ENCODE measurements at places on chromosomes 13 and 19. TPM values are rescaled to one million over a fixed set of nuclear protein-coding genes. Genes with fewer than 3 reads are reported as not detected.

Gene DNAAF3
- 5.1 TPM for polyA plus RNA-seq

Gene CALR3
- not detected for polyA plus RNA-seq

Gene ZNF773
- 3.4 TPM for polyA plus RNA-seq

Gene TEX29
- polyA plus RNA-seq: not detected

Gene ZNF814
- polyA plus RNA-seq: 26.7 TPM

Gene ZNF221
- polyA plus RNA-seq: 0.54 TPM

Gene RASIP1
- polyA plus RNA-seq: 13.6 TPM

Gene OLFM4
- polyA plus RNA-seq: 14.6 TPM

Gene ARHGAP45
- 11.8 TPM for polyA plus RNA-seq

Gene MBOAT7
- polyA plus RNA-seq: 41.6 TPM

Gene FUT2
- 0.28 TPM for polyA plus RNA-seq

Gene CNMD
- polyA plus RNA-seq: not detected

Gene ZNF850
- polyA plus RNA-seq: 0.09 TPM

Gene ZNF428
- 95.4 TPM for polyA plus RNA-seq

Gene IGLON5
- polyA plus RNA-seq: 0.15 TPM

Gene ZSWIM9
- 5.5 TPM for polyA plus RNA-seq

Gene TPTE2
- not detected for polyA plus RNA-seq

Gene COPE
- polyA plus RNA-seq: 263 TPM

Gene DMKN
- polyA plus RNA-seq: 137 TPM

Gene KLK4
- polyA plus RNA-seq: 1.2 TPM

Gene CEACAM7
- not detected for polyA plus RNA-seq

Gene LGALS14
- polyA plus RNA-seq: not detected

Gene SIGLEC14
- polyA plus RNA-seq: 0.26 TPM

Gene SHD
- not detected for polyA plus RNA-seq

Gene CD177
- 0.17 TPM for polyA plus RNA-seq

Gene ZNF681
- 0.30 TPM for polyA plus RNA-seq

Gene MAG
- 0.41 TPM for polyA plus RNA-seq

Gene TSHZ3
- 1.7 TPM for polyA plus RNA-seq

Gene SMIM24
- polyA plus RNA-seq: 1,108 TPM

Gene ZNF835
- polyA plus RNA-seq: 1.7 TPM

Gene KIR2DL4
- not detected for polyA plus RNA-seq

Gene ADGRE3
- polyA plus RNA-seq: not detected

Gene PABPC3
- not detected for polyA plus RNA-seq

Gene LILRA5
- 1.4 TPM for polyA plus RNA-seq

Gene WDR88
- not detected for polyA plus RNA-seq

Gene PIP5K1C
- polyA plus RNA-seq: 11.2 TPM

Gene PRR20C
- not detected for polyA plus RNA-seq

Gene FXYD1
- 39.0 TPM for polyA plus RNA-seq

Gene TTYH1
- polyA plus RNA-seq: 1.9 TPM

Gene NDUFA13
- 627 TPM for polyA plus RNA-seq

Gene CGB8
- not detected for polyA plus RNA-seq

Gene BCL3
- polyA plus RNA-seq: 23.2 TPM

Gene EBI3
- polyA plus RNA-seq: 1.5 TPM

Gene FPR1
- polyA plus RNA-seq: 2.2 TPM

Gene LYL1
- 8.5 TPM for polyA plus RNA-seq

Gene SIX5
- 15.2 TPM for polyA plus RNA-seq

Gene ZNF415
- polyA plus RNA-seq: 8.8 TPM

Gene SYNGR4
- not detected for polyA plus RNA-seq

Gene MUC16
- polyA plus RNA-seq: not detected

Gene PSG3
- polyA plus RNA-seq: not detected

Gene PCDH20
- polyA plus RNA-seq: 0.45 TPM

Data from kidney (tissue), 22 donors.